Hippocampal formation (tissue), 2 donors: ENCODE measurements at places on chromosomes 2 and 18.
A peak's percentile ranks its signal among the peaks of the same experiment; 100 is the strongest.

GRCh38 chr2:238573065-238573778 lies 146.5 kb downstream of the ASB1 start:
- DNase-seq = no peak

DNA sequence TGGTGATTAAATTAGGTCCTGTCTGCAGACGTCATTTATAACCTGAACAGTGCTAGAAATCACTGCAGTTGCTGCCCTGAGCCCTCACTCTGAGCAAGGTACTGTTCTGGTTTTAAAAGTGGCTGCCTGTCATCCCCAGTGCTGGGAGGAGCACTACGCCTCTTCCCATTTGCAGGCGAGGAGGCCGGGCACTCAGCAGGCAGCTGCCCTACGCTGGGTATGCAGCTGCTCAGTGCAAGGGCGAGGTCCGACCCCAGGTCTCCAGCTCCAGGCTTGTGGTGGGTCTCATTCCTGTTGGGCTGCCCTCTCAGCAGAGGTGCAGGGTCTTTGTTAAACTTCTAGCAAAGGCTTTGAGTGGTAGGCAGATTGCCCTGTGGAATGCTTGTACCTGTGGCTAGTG lies 15.7 kb downstream of the CNDP2 start:
- DNase-seq = no peak

DNA sequence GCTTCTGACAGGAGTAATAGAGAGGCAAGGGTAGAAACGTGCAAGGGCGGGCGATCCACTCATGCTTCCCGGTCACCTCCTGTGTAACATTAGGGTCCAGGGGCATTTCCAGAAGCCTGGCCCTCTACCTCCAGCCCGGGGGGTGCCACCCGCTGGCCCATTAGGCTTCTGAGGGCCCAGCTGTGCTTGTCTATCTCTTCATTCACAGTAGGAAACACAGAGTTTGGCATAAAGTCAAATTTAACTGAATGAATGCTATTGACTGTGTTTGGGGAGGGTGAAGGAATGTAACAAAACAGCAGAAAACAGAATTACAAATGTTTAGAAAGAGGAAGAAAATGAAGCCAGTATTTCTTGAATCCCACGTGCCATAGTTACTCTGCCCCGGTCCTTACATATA lies 112.4 kb upstream of the SLC66A3 start:
- DNase-seq = no peak

DNA sequence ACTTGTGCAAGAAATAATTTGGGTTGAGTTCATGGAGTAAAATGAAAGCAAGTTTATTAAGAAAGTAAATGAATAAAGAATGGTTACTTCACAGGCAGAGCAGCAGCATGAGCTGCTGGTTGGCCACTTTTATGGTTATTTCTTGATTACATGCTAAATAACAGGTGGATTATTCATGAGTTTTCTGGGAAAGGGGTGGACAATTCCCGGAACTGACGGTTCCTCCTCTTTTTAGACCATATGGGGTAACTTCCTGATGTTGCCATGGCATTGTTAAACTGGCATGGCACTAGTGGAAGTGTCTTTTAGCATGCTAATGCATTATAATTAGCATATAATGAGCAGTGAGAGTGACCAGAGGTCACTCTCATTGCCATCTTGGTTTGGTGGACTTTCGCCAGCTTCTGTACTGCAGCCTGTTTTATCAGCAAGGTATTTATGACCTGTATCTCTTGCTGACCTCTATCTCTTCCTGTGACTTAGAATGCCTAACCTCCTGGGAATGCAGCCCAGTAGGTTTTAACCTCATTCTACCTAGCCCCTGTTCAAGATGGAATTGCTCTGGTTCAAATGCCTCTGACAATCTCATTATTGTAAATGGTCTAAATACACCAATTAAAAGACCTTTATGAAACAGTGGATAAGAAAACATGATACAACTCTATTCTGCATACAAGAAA lies 114.1 kb upstream of the FIGN start:
- DNase-seq = no peak

GRCh38 chr2:152134488-152135280 lies 35.8 kb upstream of the CACNB4 start:
- no peak for DNase-seq

- no peak for DNase-seq
Measured at GRCh38 chr2:160408173-160408958, 85.2 kb downstream of the RBMS1 start.

- DNase-seq = no peak
Measured at GRCh38 chr2:29223257-29223656, 108.0 kb downstream of the CLIP4 start.

DNA sequence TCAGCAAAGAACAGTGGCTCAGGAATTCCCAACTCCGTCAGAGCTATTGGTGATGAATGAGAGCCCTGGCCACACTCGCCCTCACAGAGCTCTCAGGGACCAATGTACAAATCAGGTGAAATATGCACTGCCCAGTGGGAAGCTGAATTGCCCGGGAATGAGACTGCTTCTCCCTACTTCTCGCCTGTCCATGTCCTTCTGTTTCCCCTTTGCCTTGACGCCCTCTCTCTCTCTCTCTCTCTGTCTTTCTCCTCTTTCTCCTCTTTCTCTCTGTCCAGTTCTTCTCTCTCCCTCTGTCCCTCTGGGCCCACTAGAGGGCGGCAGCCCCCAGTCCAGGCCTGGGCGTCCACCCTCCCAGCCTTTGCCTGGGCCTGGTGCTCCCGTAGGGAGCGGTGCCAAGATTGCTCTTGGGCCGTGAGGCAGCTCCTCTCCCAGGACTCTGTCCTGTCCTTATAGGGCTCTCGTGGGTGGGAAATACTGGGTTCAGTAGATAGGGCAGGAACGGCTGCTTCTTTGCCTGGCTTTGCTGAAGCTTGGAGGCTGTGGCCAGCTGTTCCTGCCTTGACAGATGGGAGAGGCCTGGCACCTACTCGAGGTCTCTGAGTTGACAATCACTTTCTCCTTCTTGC lies 28.4 kb upstream of the PUM2 start:
- peak; percentile 81 for DNase-seq

DNA sequence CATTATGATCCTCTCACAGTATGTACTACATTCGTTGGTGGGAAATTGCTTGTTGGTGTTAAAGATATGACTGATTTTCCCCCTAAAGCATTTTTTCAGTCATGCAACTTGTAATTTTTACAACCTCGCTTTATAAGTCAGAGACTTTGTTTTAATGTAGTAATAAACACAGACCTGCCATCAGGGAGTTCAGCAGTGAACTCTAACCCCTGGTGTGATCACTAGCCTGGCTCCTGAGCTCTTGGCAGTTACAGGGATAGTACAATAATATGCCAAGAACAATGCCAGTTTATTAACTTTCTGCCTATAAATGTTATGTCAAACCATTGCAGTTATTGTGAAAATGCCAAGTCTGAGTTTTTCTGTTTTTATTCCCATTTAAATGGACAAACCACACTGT lies 93.8 kb downstream of the EDAR start:
- DNase-seq = no peak

- no peak for DNase-seq
Measured at GRCh38 chr2:147438882-147439281, 405.9 kb upstream of the ACVR2A start.

- DNase-seq = no peak
Measured at GRCh38 chr2:43194121-43194869, 32.1 kb downstream of the ZFP36L2 start.

DNA sequence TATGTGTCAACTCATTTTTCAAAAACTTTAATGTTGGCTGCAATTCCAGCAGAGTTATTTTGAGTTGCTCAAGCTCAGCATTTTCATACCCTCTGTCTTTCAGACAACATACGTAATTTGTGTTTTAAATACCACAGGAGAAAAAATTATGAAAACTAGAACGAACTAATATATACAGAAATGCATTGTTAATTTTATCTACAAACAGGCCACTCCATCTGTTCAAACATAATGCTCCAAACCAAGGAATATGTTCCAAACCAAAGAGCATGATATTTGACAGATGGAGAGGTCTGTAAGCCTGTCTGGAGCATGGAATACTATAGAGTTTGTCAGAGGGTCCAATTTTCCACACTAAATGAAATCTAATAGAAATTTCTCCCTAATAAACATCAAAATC lies 536.2 kb upstream of the FSIP2 start:
- no peak for DNase-seq

- DNase-seq = no peak
Measured at GRCh38 chr2:26636935-26637334, 4.2 kb downstream of the CIB4 start.

DNA sequence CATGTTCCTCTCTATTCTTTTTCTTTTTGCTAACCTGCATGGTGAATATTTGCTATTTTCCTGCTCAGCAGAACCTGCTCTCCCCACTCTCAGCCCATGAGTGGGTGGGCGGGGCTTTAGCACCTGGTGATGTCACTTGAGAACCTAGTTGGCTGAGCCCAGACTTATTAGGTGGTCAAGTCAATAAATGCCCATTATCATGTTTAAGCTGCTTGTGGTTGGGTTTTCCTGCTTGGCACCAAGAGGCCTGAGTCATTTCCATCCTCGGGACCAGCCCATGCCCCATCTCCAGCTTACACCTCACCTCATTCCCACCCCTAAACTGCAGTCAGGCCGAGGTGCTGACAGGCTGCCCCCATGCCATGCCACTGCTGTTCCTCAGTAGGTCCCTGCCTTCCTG lies 226.6 kb downstream of the ANKRD30B start:
- no peak for DNase-seq

GRCh38 chr2:204863336-204863735 lies 318.1 kb downstream of the PARD3B start:
- no peak for DNase-seq

GRCh38 chr18:2337552-2338141 lies 233.7 kb downstream of the METTL4 start:
- DNase-seq = no peak

GRCh38 chr18:37617623-37618022 lies 52.0 kb upstream of the CELF4 start:
- DNase-seq = no peak

DNA sequence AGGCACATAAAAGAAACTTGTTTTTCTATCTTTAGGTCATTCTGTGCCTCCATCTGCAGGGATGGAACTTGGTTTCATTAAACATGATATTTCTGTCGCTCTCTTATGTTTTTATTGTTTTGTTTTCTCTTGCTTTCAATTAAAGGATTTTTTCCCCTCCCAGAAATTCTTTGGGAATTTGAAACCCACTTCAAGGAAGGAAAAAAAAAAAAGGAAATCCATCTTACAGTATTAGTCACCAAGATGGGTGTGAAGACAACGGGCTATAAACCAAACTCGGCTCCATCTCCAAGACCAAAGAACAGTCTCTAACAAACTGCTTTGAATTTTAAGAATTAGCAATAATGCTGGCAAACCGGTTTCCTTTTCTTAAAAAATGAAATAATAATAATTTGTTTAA lies 244.1 kb downstream of the BCL11A start:
- no peak for DNase-seq
